Right lung (tissue), 10 donors: ENCODE measurements at places on chromosomes 16 and 17. TPM values are rescaled to one million over a fixed set of nuclear protein-coding genes. Genes with fewer than 3 reads are reported as not detected.

The SRSF2 gene
- polyA plus RNA-seq, result 417 TPM

The TLCD1 gene
- 8.1 TPM for polyA plus RNA-seq

The UTS2R gene
- 0.45 TPM for polyA plus RNA-seq

The TBC1D3 gene
- not detected for polyA plus RNA-seq

The JUP gene
- polyA plus RNA-seq, result 89.0 TPM

GRCh38 chr17:81035521-81036196 is 708 bp downstream of the BAIAP2 start:
- no peak for DNase-seq

DNA sequence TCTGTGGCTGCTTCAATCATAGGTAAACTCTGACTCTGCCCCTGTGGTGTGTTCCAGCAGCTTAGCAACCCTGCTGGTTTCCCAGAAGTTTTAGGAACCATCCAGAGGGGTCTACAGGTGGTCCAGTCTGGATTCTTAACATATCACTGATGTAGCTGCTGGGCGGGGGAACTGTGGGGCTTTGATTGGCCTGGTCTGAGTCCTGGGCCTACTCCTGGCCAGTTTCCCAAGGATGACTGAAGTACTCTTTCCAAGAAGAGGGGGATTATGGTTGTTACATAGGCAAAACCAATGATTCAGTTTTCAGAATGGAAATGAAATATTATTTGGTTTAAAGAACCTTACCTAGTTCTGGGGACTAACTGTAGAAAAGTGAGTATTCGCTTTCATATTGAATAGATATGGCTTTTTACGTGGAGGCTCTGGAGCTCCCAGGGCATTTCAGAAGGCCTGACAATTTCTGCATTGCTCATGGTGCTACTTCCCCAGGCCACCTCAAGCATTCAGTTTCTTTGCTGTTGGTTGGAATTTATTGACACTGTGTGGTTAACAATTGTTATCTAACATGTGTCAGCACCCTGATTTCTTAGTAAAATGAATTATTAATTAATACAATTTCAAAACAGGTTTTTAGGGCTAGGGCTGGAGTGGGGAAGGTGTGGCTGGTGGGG is 38.4 kb downstream of the EPN2 start:
- no peak for DNase-seq

GRCh38 chr17:78301821-78302213 is 58.1 kb downstream of the SOCS3 start:
- DNase-seq, result no peak
